SW 1271 (cell line): ENCODE measurements at places on chromosomes 7 and 10.

DNA sequence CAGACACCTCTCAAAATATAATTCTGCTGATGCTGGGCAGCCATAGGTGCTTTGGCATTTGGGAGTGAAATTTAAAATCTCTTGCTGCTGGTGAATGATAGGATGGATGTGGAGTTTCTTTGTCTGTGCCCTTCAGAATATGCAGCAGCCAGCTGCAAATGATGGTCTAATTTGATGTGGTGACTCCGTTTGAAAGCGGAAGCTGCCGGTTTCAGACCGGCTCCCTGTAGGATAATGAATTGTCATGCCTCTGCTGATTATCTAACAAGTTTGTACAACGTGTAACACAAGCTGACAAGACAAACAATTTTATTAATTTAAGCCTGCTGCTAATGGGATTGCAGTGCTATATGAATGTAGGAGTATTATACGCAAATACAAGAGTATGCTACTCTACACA, 103.5 kb downstream of the SND1 start:
- DNase-seq: no peak

DNA sequence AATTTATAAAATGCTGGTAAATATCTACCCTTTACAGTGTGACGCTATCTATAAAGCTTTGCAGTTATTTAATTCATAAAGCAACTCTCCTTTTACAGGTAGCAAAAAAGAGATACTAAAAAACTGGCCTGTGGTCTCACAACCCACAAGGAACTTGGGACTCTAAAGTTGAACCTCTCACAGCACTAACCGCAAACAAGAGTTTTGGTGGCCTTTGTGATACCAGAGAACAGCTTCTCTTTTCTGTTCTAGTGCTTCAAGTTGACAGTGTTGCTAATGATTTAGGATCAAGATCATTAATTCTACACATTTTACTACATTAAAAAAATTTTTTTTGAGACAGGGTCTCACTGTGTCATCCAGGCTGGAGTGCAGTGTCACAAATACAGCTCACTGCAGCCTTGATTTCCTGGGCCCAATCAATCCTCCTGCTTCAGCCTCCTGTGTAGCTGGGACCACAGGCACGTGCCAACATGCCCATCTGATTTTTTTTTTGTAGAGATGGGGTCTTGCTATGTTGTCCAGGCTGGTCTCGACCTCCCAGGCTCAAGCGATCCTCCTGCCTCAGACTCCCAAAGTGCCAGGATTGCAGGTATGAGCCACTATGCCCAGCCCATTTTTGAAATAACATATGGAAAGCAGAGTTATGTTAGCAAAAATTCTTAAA, 56.0 kb upstream of the ST8SIA6 start:
- no peak for DNase-seq

- no peak for DNase-seq
Measured at GRCh38 chr7:46775020-46775419, 806.9 kb downstream of the TNS3 start.

DNA sequence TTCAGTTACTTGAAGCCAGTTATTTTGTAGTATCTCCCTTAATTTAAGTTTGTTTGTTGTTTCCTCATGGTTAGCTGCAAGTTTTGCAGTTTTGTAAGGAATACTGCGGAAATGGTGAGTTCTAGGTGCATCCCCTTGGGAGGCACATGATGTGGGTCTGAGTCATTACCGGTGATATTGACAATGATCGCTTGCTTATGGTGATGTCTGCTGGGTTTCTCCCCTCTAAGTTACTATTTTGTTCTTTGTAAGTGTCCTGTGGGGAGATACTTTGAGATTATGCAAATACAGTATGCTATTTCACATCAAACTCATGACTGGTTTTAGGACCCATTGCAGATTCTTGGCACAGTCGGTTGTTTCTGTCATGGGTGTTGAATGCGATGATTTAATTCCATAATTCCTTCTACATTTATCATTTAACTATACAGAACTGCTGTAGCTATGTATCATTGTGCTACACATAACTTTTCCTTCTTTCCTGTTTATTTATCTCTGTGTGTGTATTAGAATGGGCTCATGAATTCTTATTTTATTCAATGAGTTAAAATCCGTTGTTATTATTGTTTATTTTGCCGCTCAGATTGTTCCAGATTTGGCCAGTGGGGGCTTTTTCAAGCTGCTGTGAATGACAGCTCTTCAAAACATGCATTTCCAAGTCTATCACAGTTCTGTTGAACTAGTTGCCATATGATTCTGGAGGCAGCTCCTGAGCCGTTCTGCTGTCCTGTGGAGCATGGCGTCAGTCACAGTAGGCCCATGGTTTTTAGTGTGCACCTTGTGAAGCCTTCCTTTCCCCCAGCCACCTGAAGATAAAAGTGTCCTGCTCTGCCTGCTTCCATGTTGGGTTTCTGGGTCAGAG, 18.4 kb downstream of the TSPAN14 start:
- no peak for DNase-seq

GRCh38 chr10:73771722-73772280, 10.0 kb upstream of the CHCHD1 start:
- DNase-seq: no peak

DNA sequence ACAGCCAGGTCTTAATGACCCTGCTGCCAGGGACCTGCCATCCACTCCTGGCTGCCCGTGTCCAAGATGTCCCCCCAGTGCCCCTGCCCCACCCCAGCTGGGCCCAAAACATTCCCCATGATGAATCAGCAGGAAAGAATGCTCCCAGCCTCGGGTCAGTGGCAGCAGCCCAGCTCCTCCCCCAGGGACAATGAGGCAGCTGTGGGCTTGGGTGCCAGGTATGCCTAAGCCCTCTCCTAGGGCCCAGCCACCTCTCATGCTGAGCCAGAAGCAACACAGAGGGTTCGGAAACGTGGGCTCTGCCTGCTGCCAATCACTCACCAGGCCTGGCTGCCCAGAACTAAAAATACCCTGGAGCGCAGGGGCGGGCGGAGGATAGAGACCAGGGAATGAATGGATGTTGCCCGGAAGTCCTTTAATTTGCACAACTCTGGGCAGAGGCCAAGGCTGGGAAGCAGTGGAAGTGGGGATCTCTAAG, 1.5 kb upstream of the LOXL4 start:
- peak; percentile 42 for DNase-seq

GRCh38 chr10:98474628-98475027, 27.9 kb upstream of the HPS1 start:
- DNase-seq: no peak

DNA sequence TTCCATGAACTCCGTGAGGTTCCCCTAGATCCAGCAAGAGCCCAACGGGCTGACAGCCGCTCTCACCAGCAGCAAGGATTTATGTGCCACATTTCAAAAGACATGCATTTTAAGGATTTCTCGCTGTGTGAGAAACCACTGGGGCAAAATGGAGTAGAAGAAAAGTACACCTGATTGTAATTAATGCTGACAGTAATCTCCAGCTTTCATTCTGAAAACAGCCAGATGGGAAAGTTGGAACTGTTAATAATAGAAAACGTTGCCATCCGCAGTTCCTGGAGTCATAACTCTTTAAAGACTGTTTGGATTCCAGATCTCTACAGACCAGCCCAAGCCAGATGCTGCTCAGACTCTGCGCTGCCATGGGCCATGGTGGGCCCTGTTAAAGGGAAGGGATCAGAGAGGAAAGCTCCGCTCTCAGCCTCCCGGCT, 216.9 kb upstream of the GLI3 start:
- DNase-seq: no peak

DNA sequence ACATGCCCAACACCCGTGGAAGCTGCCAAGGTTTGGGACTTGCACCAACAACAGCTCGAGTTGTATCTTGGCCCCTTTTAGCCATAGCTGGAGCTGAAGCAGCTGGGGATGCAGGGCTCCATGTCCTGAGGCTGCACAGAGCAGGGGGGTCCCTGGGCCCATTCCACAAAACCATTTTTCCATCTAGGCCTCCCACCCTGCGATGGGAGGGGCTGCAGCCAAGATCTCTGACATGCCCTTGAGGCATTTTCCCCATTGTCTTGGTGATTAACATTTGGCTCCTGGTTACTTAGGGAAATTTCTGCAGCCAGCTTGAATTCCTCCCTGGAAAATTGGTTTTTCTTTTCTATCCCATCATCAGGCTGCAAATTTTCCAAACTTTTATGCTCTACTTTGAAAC, 637.8 kb upstream of the VSTM2A start:
- DNase-seq: no peak

- no peak for DNase-seq
Measured at GRCh38 chr7:111741811-111742240, 179.5 kb upstream of the IMMP2L start.

GRCh38 chr10:42952349-42952748, 124.5 kb upstream of the RET start:
- no peak for DNase-seq

DNA sequence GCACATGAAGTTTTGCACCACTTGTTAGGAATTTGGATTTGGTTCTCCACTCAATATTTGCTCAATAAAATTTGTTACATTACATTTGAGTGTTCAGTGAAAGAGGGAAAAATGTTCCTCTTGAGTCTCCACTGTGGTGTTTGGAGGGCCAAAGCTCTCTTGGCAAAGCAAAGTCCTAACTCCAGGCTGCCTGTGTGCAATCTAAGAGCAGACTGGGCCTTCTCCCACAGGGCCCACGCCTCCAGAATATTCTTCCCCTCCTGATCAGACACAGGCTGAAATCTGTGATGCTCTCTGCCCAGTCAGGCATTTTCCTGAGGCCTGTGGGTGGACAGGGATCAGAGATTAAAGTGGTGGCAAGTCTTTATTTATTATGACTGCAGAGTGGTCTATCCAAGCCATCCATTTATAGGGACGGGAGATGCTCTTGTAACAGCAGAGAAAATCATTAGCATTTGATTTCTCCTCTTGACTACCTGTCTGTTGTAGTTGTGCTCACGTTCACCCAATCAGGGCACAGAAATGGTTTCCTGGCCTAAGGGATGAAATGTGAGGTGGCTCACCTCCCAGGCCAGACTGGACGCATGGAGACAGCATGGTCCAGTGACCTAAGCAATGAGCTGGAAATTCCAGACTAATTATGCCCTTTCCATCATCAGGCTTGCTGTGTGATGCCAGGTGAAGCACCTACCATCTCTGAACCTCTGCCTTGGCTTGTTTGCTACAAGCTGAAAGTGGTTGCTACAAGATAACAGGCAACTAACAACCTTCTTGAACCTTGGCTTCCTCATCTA, 147.1 kb upstream of the NRBF2 start:
- no peak for DNase-seq

- DNase-seq: no peak
Measured at GRCh38 chr10:99742254-99742653, 10.2 kb downstream of the CUTC start.

DNA sequence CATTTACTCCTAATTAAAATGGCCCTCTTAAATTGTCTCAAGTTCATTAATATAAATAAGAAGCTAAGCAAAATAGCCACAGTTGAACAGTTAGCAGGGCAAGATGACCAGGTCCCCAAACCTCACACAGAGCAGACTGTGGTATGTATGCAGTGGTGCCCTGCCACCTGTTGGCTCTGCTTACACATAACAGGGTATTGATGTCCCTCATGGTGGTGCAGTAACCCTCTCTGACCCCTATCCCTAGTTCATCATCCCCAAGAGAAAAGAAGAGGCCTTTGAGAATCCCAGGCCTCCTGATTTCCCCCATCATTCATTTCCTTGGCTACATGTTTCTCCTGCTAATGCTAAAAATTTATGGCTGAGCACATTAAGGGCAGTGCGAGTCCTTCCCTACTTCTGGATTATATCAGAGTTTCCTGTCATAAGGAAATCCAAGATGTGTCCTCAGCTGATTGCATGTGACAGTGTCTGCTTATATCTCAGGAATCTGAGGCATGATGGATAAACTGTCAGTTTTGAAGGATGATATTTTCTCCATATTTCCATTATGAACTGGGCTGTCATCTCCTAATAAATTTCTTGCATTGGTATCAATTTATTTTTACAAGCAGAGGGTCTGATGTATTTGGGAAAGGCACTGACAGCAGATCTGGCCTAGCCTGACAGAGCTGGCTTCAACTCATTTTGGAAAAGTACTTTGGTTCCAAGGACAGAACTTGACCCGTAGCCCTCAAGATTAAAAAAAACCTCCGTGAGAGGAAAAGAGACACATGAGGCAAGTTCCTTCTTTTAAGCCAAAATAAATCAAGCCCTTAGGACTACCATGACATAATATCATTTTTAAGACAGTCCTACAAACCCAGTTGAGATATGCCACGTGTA, 880.6 kb downstream of the LRMDA start:
- peak; percentile 21 for DNase-seq

DNA sequence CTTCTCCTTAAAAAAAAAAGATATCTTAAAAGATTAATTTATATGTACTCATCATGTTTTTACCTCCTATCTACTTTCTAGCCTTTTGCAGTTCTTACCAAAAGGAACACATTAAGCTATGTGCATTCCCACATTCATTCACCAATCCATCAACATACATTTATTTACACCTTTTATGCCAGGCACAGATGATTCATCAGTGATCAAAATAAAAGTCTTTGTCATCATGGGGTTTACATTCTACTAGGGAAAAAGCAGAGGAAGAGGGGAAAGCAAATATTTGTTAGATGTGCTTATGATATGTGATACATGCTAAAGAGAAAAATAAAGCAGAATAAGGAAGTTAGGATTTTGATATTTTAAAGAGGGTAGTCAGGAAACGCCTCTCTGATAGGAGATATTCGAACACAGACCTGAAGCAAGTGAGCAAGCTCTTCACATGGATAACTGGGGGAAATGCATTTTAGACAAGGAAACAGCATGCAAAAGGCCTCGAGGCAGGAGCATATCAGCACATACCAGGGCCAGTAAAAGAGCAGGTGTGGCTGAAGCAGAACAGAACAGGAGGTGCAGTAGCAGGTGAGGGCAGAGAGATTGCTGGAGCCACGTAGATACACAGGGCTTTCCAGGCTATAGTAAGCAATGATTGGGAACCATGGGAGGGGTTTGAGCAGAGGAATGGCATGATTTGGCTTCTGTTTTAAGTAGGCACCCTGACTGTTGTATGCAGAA, 67.4 kb downstream of the REEP3 start:
- no peak for DNase-seq

- DNase-seq: no peak
Measured at GRCh38 chr7:2980401-2981102, 63.1 kb downstream of the CARD11 start.

DNA sequence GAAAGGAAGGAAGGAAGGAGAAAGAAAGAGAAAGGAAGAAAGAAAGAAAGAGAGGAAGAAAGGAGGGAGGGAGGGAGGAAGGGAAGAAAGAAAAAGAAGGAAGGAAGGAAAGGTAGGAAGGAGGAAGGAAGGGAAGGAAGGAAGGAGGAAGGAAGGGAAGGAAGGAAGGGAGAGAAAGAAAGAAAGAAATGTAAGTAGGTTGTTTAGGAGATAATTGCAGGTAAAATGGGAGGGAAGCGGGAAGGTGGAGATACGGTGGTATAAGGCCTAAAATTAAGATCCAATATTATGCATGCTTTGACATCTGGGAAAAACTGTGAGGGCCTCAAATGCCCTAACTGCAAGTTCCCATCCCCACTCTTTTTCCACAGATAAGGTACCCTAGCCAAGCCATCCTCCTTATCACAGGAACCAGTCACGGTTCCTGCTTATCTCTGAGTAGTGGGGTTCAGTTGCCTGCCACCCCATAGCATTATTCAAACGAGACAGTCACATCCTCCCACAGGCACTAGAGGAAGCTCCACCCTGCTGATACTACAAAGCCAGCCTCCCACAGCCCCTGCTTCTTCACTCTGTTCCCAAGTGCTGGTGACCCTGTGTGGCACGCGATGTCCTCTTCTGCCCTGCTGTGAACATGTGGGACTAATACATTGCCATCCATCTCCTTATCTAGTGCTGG, 28.7 kb downstream of the ST8SIA6 start:
- no peak for DNase-seq
